SK-N-DZ (cell line): ENCODE measurements at places on chromosomes 4 and X.

- no peak for DNase-seq
These were observed 3.8 kb upstream of the GPR174 start for GRCh38 chrX:79140731-79141130.

GRCh38 chr4:40596522-40596921 is 33.1 kb downstream of the RBM47 start:
- DNase-seq: no peak

DNA sequence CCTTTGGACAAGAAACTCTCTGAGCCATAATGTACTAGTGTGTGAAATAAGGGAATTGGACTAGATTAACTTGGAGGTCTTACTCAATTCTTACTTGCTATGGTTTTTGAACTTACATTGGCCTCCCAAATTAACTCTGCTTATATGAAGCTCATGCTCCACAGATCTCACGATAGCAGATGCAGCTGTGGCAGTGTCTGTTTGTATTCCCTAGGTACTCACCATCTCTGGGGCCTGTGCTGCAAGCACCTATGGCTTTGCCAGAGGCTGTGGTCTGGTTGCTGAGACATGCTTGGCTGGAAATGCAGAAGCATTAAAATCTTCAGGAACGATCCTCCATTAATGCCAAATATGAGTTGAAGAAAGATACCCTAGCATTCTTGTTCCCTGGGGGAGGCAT is 112.8 kb downstream of the MSL3 start:
- no peak for DNase-seq

GRCh38 chr4:69727926-69728325 is 32.5 kb downstream of the SULT1B1 start:
- no peak for DNase-seq

DNA sequence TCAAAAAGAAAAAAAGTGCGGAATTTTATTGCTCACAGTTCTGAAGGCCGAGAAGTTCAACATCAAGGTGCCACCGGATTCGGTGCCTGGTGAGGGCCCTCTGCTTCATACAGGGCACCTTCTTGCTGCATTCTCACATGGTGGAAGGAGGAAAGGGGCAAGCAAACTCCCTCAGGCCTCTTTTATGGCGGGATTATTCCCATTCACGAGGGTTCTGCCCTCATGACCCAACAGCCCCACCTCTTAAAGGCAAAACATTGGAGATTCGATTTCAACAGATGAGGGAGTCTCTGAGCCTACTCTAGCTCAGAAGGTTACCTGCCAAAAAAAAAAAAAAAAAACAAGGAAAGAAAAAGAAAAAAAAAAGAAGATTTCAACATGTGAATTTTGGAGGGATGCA is 64.1 kb upstream of the CBR4 start:
- no peak for DNase-seq

- DNase-seq: no peak
These were observed 203.9 kb downstream of the EVC2 start for GRCh38 chr4:5504486-5504885.

- DNase-seq: peak; percentile 72
These were observed 16.2 kb downstream of the POU4F2 start for GRCh38 chr4:146654687-146655520.

- DNase-seq: no peak
These were observed 62.4 kb upstream of the BMPR1B start for GRCh38 chr4:94695384-94695783.

GRCh38 chr4:105137121-105137875 is 9.4 kb upstream of the TET2 start:
- DNase-seq: no peak

- DNase-seq: no peak
These were observed 1422.0 kb downstream of the ADGRL3 start for GRCh38 chr4:62622089-62622488.

- DNase-seq: no peak
These were observed 1135.9 kb downstream of the RAPGEF2 start for GRCh38 chr4:160238790-160239189.

DNA sequence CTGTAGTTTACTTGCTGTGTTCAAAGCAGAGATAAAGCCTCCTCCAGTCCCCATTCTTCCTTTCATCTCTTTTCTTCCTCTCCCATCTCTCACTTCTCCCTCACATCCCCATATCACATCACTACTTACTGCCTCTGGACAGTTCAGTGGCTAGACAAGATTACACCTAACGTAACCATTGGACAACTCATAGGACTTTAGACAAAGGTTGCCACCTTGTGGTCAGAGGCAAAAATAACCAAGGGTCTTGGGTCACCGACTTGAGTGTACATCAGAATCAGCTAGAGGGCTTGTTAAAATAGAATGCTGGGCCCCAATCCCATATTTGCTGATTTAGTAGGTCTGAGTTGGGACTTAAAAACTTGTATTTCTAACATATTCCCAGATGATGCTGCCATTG is 109.3 kb upstream of the DGKK start:
- DNase-seq: peak; percentile 80

GRCh38 chr4:1711055-1711570 is 1.0 kb downstream of the SLBP start:
- DNase-seq: no peak

DNA sequence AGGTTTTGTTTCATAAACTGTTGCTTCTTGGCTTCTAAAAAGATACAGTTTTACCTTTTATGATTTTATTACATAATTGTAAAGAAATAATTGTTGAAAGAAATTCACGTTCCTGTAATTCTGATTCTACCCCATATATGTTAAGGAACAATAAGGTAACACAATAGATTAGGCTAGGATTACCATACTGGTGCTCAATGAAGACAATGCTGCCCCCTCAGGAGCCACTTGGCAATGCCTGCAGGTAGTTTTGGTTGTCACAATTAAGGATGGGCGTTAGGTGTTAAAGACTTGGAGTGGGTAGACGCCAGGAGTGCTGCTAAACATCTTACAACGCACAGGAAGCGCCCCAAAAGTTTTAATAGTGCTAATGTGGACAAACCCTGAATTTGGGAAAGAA is 133.2 kb downstream of the NLGN4X start:
- no peak for DNase-seq

DNA sequence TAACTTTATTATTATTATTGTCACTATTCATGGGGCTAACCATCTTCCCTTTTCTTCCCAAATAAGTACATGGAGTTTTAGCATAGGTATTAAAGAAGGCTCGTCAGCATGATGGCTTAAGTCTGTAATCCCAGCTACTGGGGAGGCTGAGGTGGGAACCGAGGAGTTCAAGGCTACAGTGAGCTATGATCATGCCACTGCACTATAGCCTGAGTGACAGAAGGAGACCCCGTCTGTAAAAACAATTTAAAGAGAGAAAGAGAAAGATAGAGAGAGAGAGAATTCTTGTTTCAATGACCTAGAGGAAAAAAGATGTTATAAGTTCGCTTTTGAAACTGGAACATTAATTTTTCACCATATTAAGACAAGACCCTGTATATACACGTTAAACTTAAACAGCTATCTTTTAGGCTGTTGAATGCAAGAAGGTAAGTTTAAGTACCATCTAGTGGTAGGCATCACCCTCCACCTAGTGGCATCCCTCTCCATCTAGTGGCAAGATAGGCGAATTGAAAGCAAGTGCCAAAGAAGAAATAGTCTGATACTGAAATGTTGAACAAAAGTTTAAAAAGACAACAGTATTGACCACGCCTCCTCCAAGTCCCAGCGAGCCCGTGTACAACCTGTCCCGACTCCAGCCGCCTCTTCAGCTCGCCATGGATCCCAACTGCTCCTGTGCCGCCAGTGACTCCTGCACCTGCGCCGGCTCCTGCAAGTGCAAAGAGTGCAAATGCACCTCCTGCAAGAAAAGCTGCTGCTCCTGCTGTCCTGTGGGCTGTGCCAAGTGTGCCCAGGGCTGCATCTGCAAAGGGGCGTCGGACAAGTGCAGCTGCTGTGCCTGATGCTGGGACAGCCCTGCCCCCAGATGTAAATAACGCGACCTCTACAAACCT is 26.0 kb upstream of the YTHDC1 start:
- DNase-seq: peak; percentile 22

DNA sequence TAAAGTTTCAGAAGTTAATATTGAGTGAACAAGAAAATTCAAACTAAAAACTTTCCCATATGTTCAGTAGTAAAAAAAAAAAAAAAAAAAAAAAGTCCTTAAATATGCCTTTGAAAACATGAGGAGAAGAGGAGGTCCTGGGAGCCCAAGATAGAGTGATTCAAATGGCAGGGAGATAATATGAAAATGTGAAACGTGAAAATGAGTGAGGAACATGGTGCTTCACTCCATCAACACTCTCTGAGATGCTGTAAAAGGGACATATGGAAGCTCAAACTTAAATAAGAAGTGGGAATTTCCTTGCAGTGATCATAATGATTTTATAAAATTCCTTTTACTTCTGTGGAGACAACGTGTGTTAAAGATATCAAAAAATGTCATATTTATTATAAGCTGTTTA is 423.9 kb downstream of the PABPC4L start:
- DNase-seq: no peak

DNA sequence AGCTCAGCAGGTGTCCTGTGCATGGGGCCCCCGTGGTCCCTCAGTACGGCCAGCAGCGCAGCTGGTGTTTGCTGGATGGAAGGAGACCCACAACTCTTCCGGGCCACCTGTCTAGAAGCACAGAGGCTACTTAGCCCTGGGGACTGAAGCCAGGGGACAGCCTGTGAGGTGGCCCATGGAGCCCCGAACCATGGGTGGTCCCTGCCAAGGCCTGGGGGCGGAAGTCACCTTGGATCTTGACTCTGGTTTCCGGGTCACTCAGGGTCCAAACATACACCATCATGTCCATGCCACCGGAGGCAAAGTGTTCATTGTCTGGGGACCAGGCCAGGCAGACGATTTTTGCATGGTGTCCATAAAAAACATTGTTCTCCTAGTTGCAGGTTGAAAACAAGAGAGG is 39.5 kb downstream of the WDR1 start:
- DNase-seq: no peak

GRCh38 chr4:84070289-84070688 is 428.8 kb downstream of the NKX6-1 start:
- DNase-seq: no peak

- no peak for DNase-seq
These were observed 22.3 kb downstream of the APLN start for GRCh38 chrX:129632443-129632842.

DNA sequence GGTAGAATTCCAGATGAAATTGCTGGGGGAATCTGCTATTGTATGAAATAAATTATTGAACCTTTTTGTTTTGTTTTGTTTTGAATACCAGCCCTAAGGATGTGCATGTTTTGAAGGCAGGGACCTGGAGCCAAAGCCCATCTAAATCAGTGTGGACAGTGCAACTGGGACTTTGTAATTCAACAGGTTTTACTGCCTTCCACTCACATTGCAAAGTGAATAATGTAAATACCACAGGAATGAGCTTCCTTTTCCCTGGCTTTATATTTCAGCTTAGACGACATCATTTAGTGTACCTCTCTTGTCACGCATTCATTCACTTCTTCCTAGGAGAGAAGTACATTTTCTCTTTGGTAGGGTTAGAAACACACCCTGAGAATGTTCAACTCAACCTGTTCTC is 795.0 kb downstream of the CENPC start:
- DNase-seq: no peak

DNA sequence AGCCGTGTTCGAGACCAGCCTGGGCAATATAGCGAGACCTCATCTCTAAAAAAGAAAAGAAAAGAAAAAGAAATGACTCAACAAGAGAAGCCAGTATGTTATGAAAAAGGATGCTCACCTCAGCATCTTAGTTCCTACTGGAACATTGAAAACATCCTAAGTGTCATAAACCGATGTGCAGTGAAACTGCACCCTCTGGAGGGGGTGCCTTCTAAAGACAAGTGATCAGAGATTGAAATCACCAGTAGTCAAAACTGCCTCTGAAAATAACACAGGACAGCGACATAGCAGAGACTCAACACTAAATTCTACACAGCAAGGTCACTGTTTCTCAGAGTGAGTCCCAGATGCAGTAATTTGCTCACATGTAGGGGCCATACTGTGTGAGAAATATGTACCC is 28.0 kb upstream of the ATP6AP2 start:
- peak; percentile 27 for DNase-seq

DNA sequence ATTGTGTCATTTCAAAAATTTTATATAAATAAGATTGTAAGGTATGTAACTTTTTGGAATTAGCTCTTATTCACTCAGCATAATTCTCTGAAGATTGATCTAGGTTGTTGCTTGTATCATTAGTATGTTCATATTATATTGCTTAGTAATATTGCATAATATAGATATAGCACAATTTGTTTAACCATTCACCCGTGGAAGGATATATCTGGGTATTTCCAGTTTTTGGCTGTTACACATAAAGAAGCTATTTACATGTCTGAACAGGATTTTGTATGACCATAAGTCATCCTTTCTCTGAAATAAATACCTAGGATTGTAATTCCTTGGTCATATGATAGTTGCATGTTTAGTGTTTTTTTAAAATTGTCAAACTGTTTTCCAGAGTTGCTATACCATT is 82.5 kb downstream of the CPEB2 start:
- no peak for DNase-seq

GRCh38 chr4:4884611-4885010 is 25.1 kb downstream of the MSX1 start:
- no peak for DNase-seq

DNA sequence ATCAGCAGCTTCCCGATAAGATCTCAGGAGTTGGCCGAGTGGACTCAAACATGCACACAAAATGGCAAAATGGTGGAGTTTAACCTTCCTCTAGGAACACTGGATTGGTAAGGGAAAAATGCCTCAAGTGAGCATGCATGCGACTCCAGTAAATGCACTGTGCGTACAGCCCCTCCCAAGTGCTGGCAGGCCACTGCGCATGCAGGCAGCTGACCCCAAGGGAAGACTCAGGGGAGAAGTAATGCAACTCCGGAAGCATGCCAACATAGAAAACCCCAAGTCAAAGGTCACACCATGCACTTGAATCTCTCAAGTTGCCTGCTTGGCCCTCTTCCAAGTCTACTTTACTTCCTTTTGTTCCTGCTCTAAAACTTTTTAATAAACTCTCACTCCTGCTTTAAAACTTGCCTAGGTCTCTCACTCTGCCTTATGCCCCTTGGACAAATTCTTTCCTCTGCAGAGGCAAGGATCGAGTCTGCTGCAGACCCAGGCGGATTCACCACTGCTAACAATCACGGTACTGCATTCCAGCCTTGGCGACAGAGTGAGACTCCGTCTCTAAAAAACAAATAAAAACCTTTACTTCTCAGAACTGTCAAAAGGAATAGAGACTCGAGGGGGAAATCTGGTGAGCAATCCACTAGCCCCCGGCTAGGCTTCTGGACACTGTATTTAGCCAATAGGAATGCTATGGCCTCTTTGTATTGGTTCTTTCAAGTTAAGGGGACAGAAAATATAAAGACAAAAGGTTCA is 33.5 kb downstream of the NYX start:
- DNase-seq: no peak

DNA sequence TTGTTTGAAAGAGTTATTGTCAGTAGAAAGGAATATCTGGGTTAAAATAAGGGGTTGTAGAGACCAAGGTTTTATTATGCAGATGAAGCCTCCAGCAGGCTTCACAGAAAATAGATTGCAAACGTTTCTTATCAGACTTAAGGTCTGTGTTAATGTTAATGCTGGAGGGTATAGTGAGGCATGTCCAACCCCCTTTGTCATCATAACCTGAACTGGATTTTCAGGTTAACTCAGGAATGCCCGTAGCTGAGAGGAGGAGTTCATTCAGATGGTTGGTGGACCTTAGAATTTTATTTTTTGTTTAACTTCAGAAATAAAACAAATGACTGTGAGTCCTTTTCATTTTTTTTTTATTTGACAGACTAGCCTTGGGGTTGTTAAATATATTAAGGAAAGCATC is 354.1 kb downstream of the GPM6A start:
- DNase-seq: no peak

GRCh38 chrX:38154340-38154739 is 66.3 kb downstream of the SRPX start:
- DNase-seq: no peak
